ENCODE measurements at places on chromosomes 4 and X.

- no peak for DNase-seq
Observed at GRCh38 chrX:124940531-124940930, 379.1 kb upstream of the TEX13C start.

- no peak for DNase-seq
Observed at GRCh38 chr4:62235911-62236310, 1035.8 kb downstream of the ADGRL3 start.

DNA sequence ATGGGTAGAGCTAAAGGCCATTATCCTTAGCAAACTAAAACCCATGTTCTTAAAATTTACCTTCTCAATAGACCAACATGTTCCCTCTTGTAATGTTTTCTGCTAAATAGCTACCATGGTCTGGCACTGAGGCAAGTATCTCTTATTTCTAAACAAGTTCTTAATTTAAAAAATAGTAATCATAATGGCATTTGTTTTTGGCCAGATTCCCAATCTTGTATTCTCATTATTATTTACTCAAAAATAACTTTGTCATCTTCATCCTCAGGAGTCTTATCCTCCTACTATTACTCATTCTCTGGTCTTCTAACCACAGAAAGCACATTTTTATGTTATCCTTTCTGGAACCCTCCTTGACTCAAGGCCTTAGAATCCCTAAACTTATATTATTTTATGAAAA lies 931.2 kb downstream of the CCSER1 start:
- DNase-seq: no peak

DNA sequence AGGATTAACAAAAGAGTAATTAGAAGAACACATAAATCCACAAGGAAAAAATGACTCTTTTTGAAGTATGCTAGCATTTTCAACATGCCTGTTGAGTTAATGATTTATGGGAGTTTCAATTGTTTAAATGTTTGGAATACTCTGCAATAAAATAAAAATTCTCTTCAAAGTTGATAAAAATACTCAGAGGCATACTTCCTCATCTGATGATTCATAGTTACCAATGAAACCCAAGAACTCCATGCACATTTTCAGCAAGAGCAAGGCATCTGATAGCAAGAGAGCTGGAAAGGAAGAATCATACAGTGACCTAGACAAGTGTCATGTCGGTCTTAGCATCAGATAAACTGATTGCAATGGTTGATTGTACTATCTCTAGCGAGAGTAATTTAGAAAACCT lies 443.7 kb upstream of the ATOH1 start:
- DNase-seq: no peak

GRCh38 chr4:57504139-57504538 lies 394.0 kb upstream of the IGFBP7 start:
- no peak for DNase-seq

DNA sequence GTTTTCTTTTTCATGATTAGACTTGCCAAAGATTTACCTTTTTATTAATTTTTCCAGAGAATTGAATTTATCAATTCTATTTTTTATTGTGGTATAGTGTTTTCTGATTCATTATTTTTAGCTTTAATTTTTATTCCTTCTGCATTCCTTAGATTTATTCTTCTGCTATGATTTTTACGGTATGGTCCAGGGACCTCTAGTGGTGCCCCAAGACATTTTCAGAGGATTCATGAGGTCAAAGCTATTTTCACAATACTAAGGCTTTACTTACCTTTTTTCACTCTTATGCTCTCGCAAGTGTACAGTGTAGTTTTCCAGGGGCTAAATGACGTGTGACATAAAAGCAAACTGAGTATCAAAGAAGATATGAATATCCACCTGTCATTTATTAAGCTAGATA lies 8.0 kb downstream of the RADX start:
- no peak for DNase-seq

GRCh38 chr4:27791640-27792039 lies 931.0 kb downstream of the STIM2 start:
- no peak for DNase-seq

- DNase-seq: no peak
Observed at GRCh38 chr4:83961575-83961974, 425.7 kb downstream of the GPAT3 start.

DNA sequence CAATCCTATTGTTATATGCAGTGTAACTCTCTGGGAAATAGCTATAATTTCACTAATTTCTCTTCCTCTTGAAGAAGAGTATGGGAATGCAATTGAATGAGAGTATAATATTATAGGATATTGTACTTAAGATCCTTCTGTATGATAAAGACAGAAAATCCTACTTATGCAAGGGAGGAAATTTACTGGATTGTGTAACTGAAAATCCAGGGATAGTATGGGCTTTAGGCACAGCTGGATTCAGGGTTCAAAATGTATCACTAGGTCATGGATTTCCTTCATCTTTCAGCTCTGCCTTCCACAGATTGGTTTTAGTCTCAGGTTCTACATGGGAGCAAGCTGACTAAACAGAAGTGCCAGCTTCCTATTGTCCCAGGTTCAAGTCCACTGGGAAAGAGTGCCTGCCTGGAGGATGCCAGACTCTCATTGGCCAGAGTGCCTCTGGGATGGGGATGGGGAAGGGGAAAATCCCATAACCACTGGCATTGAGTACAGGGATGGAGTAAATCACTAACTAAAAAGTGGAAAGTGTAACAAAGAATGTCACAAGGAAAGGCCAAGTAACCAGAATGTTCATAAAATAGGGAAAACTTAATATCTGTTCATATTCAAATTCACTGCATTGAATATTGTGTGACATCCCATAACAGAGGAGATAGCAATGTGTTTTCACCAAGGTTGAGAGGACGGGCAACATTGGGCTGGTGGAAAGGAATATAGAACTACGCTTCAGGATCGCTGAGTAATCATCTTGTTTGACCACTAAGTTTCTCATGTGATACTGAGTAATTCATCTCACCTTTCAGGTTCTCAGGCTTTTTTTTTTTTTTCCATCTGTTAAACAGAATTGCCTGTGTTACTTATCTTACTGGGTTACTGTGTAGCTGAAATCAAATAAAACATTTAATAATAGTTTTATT lies 75.7 kb downstream of the ANXA3 start:
- no peak for DNase-seq

GRCh38 chr4:42327323-42327722 lies 70.0 kb upstream of the SHISA3 start:
- DNase-seq: no peak

GRCh38 chr4:172124656-172125308 lies 311.6 kb downstream of the GALNTL6 start:
- no peak for DNase-seq

- DNase-seq: peak; percentile 12
Observed at GRCh38 chrX:1323315-1323714, 13.3 kb upstream of the IL3RA start.

DNA sequence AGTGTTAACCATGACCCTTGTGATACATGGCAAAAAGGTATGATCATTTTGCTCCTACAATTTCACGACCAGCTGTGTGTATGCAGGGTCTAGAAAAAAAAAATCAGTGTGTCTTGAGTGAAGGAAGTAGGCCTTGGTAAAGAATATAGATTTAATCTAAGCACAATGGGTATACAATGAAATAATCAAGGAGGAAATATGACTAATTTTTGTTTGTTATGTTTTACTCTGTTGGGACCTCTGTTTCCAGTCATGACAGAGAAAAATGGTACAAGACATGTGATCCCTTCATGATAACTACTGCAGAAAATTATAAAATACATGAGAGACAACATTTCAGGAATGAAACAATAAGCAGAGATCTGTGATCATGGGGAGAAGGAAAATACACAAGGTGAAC lies 835.5 kb downstream of the PDHA2 start:
- DNase-seq: no peak

GRCh38 chr4:182843808-182844325 lies 73.3 kb downstream of the DCTD start:
- DNase-seq: no peak

DNA sequence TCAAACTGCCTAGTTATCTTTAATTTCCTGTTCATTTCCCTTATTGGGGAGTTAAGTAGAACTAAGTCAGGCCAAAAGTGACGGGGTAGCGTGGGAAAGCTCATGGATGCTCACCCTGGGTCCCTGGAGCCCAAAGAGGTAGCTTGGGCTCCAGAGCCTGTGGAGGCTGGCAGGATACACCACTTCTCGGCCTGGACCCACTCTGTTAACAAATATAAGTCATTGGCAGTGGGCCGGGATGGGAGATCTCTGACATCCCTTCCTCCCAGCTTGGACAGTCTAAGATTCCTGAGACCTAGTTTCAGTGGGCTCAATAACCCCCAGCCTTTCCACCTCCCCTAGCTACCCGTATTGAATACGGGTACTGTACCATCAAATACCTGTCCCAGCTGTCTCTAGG lies 106.1 kb downstream of the EFNB1 start:
- DNase-seq: no peak

- no peak for DNase-seq
Observed at GRCh38 chrX:118855681-118856310, 32.2 kb downstream of the ZCCHC12 start.

GRCh38 chr4:37905533-37906169 lies 14.8 kb downstream of the TBC1D1 start:
- DNase-seq: no peak

- no peak for DNase-seq
Observed at GRCh38 chrX:1472975-1473374, 20.3 kb upstream of the ASMTL start.

DNA sequence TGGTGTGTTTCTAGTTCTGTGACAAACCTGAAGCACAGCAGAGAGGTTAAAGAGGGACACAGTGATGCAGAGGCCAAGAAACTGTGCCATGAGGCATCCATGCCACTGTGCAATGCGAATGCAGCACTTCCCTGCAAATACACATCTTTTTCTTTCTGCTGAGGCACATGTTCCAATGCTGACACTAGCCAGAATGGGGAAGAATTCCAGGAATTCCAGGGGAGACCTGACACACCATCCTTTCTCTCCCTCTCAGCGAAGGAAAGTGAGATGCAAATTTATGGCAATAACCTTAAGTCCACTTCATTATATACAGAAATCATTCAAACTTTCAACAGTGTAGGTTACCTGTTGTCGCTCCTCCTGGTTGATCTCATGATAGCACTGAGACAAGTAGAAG lies 204.8 kb downstream of the LDB2 start:
- DNase-seq: no peak

DNA sequence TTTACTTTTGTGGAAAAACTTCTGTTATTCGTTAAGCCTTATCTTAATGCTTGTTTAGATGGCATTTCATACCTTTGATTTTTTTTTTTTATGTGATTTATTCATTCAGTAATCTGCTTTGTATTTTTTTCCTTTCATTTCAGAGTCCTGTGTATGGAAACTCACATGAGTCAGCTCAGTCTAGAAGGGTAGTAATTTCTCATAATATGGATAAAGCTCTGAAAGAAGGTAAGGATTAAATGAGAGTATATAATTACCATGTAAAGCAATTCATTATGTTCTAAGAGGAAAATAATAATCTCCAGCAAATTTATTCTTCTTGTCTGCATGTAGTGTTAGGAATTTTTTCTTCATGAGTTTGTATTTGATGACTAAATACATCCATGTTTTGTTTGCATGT lies 37.8 kb downstream of the SNX25 start:
- DNase-seq: no peak

DNA sequence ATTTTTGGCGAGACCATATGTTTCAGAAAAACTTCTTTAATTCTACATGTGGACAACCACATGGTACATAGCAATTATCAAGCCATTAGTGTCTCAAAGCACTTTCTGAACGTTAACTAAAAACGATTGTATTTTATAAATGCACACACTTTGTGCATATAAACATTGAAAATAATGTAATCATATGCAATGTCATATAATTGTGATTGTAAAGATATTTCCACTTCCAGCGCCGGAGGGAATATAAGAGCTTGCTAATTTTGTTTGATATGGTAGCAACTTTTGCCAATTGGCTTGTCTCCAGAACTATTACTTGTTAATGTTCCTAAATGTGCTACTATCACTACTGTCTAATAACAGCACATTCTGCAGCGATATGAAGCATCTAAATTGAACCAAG lies 162.3 kb upstream of the SMIM31 start:
- DNase-seq: no peak

DNA sequence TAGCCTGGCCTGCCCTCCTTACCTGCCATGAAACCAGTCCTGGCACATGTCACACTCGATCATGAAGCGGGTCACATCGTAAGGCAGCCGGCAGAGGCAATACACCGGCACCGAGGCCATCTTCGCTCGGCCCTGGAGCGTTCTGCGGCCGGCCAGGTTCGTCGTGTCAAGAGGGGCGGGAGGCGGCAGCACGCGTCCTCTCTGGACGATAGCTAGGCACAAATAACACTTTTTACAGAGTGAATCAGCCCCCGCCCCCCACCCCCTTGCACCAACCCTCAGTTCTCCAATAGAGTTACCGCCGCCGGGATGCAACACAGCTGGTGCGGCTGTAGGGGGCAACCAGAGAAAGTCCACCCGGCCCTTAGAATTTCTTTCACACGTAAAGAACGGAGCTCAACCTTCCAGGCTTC lies 1.7 kb downstream of the PHF8 start:
- peak; percentile 0 for DNase-seq

- DNase-seq: no peak
Observed at GRCh38 chr4:48490680-48491513, 845 bp downstream of the ZAR1 start.

GRCh38 chr4:83771113-83771705 lies 235.3 kb downstream of the GPAT3 start:
- no peak for DNase-seq

- no peak for DNase-seq
Observed at GRCh38 chr4:2412534-2412884, 5.9 kb downstream of the ZFYVE28 start.

DNA sequence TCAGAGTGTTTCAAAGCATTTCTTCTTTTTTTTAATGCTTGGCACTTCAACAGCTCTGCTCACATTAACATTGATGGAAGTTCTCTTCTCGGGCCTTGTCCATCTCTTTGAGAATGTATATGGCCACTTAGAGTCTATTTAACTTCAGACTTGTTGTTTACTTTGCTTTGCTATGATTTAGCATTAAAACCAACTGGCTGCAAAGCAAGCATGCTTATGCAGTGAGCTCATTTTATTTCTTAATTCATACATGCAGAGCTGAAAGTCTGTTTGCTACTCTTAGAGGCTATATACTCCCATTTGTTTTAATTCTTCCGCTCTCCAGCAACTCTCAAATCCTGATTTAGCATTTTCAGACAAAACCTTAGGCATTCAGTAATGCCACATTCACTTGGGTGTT lies 107.6 kb upstream of the PACRGL start:
- DNase-seq: no peak

DNA sequence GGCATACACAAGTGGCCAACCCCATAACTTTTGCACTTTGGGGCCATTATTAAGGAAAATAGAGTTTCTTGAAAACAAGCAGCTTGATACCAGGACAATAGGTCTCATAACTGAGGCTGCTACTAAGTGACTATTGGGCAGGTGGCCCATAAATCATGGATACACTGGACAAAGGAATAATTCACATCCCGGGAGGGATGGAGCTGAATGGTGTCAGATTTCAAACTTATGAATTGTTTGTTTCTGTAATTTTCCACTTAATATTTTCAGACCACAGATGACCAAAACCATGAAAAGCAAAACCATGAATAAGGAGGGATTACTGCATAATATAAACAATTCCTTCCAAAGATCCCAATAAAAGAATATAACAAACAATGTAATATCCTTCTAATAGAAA lies 114.4 kb downstream of the WDFY3 start:
- DNase-seq: no peak

- no peak for DNase-seq
Observed at GRCh38 chrX:57821703-57822387, 88.4 kb downstream of the ZXDA start.

- no peak for DNase-seq
Observed at GRCh38 chrX:8027827-8028226, 100.6 kb upstream of the PNPLA4 start.

- DNase-seq: peak; percentile 7
Observed at GRCh38 chrX:149830192-149830873, 48.6 kb downstream of the MAGEA9 start.

GRCh38 chrX:139113708-139114107 lies 402.2 kb upstream of the FGF13 start:
- DNase-seq: no peak
